ENCODE measurements at places on chromosomes 16 and 17.

DNA sequence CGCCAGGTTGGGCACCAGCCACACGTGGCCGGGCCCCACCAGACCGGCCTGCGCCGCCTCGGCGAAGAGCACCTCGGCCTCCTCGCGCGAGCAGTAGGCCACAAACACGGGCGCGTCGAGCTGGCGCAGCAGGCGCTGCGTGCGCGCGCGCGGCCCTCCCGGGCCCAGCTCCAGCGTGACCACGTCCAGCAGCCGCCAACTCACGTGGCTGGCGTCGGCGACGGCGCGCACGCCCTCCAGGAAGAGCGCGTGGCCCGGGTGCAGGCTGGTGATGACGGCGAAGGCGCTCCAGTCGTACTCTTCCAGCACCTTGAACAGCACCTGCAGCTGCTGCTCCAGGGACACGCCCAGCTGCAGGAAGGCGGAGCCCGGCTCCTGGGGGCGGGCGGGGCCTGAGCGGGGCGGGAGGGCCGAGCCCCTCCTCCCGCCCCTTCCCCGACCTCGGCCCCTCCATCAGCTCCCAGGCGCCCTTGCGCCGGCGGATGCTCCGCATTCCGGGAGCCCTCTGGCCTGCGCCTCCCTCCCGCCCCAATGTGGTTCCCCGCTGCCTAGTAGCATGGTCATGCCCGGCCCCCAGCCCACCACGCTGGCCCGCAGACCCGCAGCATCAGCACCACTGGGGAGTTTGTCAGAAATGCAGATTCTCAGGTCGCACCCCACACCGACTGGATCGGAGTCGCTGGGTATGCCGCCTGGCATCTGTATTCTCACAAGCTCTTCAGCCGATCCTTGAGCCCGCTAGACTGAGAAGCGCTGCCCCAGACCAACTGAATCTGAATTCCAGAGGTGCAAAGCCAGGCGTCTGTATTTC, 7.2 kb downstream of the GRIN2C start:
- ATAC-seq: peak; percentile 78

DNA sequence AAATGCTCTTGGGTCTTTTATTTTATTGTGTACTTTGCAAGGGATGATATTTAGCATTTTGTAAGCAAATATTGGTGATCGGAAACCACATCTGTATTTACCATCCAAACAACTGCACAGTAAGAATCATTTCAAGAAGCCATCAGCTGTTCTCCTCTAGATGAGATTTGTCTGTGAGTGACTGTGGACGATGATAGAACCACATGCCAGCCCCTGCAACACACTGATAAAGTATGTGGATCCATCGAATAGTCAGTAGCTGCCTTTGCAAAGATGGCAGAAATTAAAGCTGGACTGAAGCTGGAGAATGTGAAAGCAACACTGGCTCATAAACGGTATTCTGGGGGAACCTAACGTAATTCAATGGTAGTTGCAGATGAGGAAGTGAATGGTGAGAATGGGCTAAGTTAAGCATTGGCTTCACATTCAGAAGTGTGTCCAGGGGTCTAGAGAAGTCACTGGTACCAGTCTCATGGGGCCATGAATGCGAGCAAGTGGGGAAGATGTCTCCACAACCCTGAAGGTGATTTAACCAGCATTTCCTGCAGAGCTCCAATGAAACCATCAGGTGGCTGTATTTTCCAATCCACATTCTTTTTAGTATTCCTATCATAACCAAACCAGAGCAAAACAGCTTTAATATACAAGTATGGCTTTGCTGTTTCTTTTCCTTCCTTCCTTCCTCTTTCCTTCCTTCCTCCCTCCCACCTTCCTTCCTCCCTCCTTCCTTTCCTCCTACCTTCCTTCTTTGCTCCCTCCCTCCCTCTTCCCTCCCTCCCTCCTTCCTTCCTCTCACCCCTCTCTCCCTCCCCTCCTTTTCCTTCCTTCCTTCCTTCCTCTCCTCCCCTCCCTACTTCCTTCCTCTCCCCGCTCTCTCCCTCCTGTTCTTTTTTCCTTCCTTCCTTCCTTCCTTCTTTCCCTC, 169.4 kb downstream of the ABCA8 start:
- ATAC-seq: no peak

- no peak for ATAC-seq
These were observed 145.6 kb upstream of the RCVRN start for GRCh38 chr17:10050597-10051101.

GRCh38 chr17:81961087-81961511, at the start of gene NOTUM:
NOTUM (minus strand) TSS chr17:81961187; CDS start chr17:81960909, 278 bp downstream.
- no peak for ATAC-seq

DNA sequence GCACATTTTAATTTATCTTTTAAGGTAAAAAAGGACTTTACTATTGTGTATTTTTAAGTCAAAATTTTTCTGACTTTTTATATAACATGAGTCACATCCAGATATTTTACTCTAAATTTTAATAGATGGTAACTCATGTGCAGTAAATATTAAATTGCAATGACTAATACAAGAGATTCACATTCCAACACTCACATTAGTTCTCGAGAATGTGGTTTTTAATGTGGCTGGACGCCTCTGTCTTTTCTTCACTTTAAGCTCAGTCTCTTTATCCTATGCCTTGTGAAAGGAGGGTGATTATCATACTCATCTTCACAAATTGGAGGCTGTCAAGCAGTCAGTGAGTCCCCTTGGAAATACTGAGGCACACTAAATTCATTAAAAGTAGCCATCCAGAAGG, 315.6 kb downstream of the HS3ST3B1 start:
- ATAC-seq: no peak

GRCh38 chr17:79251824-79252223, 177.2 kb downstream of the ENGASE start:
- no peak for ATAC-seq

DNA sequence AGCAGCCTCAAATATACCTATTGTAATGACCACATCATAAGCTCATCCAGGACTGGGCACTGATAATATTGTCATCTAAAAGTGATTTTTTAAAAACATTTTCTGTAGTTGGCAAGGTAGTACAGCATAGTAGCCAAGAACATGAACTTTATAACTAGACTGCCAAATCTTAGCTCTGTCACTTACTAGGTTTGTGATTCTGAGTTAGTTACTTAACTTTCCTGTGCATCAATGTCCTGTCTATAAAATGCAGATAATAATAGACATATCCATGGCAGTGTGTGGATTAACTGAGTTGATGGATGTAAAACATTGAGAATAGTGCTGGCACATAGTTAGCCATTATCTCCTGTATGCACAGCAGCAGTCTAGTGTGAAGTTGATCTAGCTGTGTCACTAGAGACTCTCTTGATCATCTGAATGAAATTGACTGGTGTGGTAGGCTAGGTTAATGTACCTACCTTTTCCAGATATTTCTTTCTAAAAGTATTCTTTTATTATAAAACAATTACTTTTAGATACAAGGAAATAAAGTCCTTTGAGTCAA, 101.5 kb downstream of the STXBP4 start:
- no peak for ATAC-seq

DNA sequence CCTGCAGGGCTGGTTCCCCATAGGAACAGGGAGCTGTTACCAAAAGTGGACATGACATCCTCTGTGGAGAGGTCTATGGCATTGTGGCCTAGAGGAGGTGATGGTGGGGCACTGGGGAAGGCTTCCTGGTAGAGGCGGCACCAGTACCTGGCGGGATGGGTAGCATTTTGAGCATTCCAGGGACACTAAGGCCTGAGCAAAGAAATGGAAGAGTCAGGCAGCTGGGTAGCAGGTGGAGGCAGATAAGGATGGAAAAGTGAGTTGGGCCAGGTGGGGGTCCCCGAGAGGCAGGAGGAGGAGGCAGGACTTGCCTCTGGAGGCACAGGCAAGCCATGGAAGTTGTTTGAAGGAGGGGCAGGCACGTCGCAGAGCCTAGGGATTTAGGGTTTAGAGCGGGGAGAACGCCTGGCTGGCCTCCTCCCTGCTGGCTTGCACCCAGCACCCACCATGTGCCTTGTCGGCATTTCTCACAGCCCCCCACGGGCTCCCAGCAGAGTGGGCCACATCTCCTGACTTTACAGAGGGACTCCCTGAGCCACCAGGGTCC, 5.1 kb upstream of the ADCY7 start:
- no peak for ATAC-seq

GRCh38 chr16:9447195-9447551, 355.7 kb downstream of the HAPSTR1 start:
- ATAC-seq: no peak

DNA sequence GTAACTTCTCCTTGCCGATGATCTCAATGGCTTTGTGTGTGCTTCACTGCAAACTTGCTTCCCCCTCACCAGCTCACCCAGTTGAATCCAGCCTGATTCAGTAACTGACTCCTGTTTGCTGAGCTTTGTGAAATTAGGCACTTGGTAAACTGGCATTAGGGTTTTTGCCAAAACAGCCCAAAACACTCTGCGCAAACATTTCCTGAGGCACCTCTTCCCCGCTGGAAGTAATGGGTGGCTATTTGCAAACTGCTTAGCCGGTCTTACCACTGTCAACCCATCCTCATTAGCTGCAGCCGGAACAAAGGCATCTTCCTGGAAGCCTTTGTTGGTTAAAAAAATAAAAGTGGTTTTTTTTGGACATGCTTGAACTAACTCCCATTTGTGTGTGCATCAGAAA, 353.2 kb downstream of the MAF start:
- no peak for ATAC-seq

GRCh38 chr17:74280093-74280513, 6.1 kb downstream of the DNAI2 start:
- peak; percentile 75 for ATAC-seq

DNA sequence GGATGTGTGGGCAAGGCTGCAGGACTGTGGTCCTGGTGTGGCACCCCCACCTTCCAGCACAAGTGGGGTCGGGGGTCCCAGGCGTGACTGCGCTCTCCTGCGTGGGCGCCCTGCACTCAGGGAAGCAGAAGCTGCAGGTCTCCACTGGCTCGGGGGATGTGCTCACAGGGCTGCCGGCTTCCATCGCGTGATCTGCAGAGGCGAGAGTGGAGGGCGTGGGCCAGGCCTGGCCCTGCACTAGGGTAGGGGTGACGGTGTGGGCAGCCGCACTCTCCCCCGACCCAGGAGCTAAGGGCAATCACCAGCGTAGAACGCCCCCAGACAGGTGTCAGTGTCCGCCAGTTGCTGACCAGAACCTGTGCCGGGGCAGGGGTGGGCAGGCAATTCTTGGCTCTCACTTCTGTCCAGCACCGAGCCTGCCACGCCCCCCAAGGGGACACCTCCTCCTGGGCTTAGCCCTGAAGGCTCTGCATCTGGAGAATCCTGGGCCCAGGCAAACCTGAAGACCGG, 32.3 kb downstream of the TNFRSF13B start:
- no peak for ATAC-seq

- no peak for ATAC-seq
These were observed 508 bp upstream of the TMC8 start for GRCh38 chr17:78130090-78130436.

DNA sequence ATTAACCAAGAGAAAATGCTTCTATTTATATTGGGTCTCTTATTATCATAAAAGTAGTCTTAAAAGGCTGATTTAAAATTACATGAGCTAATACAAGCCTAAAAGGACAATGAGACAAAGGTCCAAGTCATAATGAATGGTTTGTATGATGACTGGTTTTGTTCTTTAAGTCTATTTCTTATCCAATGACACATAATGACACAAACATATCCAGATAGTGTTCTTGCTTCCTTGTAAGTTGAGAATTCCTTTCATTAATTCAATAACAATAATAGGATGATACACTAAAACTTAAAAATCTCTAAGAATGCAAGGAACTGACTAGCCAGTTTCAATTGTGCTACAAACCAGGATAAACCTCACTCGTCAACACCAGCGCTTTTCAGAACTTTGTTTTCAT, 244.1 kb downstream of the CEP112 start:
- no peak for ATAC-seq

Data from activated CD4-positive, CD25-positive, alpha-beta regulatory T cell treated with anti-CD3 and anti-CD28 coated beads, Interleukin-2, amount 50 U/mL, for 24 hours (primary cell).